ENCODE measurements at places on chromosomes 4 and X. TPM values are rescaled to one million over a fixed set of nuclear protein-coding genes. Genes with fewer than 3 reads are reported as not detected.

RBMXL3 gene
- total RNA-seq = not detected

ARHGAP6 gene
- total RNA-seq = 13.8 TPM

VEGFC gene
- 17.0 TPM for total RNA-seq

MAGEC3 gene
- not detected for total RNA-seq

GYPA gene
- 5.1 TPM for total RNA-seq

NR3C2 gene
- 26.2 TPM for total RNA-seq

IRS4 gene
- total RNA-seq = 1.2 TPM

IQCM gene
- not detected for total RNA-seq

TSPAN6 gene
- total RNA-seq = 33.3 TPM

SHISA3 gene
- 12.8 TPM for total RNA-seq

PCDH18 gene
- total RNA-seq = 34.4 TPM

TMEM271 gene
- total RNA-seq = not detected

MEPE gene
- total RNA-seq = not detected

SSX4 gene
- not detected for total RNA-seq

INPP4B gene
- total RNA-seq = 21.5 TPM

MSX1 gene
- total RNA-seq = 7.5 TPM

NDP gene
- total RNA-seq = 4.1 TPM

OSTC gene
- 50.5 TPM for total RNA-seq

TASL gene
- 5.3 TPM for total RNA-seq

CXorf49 gene
- total RNA-seq = not detected

FAM184B gene
- total RNA-seq = not detected

NLGN3 gene
- 20.6 TPM for total RNA-seq

NKX3-2 gene
- total RNA-seq = not detected

NHSL2 gene
- total RNA-seq = 38.0 TPM

MAMLD1 gene
- total RNA-seq = 15.3 TPM

ODAPH gene
- not detected for total RNA-seq

HAUS3 gene
- 15.4 TPM for total RNA-seq

GPR101 gene
- total RNA-seq = not detected

SPIN2A gene
- 2.1 TPM for total RNA-seq

REPS2 gene
- 5.9 TPM for total RNA-seq

SPARCL1 gene
- 441 TPM for total RNA-seq

MAGED4B gene
- 16.0 TPM for total RNA-seq

S100G gene
- not detected for total RNA-seq

RAB9B gene
- total RNA-seq = 3.8 TPM

SORCS2 gene
- 52.5 TPM for total RNA-seq

CT45A5 gene
- total RNA-seq = not detected

PRR32 gene
- not detected for total RNA-seq

EDA gene
- 9.2 TPM for total RNA-seq

UCP1 gene
- not detected for total RNA-seq

PPBP gene
- total RNA-seq = 10.9 TPM

ZBTB49 gene
- 12.3 TPM for total RNA-seq

ETNPPL gene
- 8.3 TPM for total RNA-seq
